ENCODE measurements at places on chromosomes 1 and 21.

- no peak for DNase-seq
Measured at GRCh38 chr21:27812279-27812678, 845.4 kb upstream of the ADAMTS5 start.

- DNase-seq, result no peak
Measured at GRCh38 chr1:6519935-6520671, 28.6 kb upstream of the PLEKHG5 start.

DNA sequence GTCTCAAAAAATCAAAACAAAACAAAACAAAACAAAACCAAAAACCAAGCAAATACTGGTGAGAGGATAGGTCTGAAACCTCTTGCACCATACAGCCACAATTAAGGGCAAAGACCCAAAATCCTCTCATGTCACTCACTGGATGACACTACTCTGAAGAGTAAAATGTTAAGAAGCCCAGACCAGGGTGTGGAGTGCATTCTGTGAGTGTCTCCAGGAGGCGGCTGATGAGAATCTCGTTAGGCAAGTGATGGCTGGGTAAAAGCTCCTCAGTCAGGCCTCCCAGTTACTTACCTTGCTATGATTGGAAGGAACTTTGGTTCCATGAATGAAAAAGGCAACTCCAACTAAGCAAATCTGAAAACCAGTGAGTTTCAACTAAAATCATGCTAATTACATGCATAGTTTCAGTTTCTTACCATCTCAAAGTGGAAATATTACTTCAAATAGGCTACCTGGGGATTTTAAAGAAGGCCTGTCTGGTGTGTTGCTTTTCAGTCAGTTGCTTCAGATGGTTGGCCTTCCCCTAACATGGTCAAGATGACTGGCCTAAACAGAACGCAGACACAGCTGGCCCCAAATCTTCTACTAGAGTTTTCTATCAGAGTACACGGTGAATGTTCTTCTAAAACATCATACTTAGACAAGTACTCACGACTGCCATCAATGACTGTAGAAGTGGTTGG, 95.1 kb downstream of the KIAA0319L start:
- no peak for DNase-seq

GRCh38 chr1:160076295-160076694, 5.0 kb upstream of the KCNJ9 start:
- DNase-seq, result no peak

DNA sequence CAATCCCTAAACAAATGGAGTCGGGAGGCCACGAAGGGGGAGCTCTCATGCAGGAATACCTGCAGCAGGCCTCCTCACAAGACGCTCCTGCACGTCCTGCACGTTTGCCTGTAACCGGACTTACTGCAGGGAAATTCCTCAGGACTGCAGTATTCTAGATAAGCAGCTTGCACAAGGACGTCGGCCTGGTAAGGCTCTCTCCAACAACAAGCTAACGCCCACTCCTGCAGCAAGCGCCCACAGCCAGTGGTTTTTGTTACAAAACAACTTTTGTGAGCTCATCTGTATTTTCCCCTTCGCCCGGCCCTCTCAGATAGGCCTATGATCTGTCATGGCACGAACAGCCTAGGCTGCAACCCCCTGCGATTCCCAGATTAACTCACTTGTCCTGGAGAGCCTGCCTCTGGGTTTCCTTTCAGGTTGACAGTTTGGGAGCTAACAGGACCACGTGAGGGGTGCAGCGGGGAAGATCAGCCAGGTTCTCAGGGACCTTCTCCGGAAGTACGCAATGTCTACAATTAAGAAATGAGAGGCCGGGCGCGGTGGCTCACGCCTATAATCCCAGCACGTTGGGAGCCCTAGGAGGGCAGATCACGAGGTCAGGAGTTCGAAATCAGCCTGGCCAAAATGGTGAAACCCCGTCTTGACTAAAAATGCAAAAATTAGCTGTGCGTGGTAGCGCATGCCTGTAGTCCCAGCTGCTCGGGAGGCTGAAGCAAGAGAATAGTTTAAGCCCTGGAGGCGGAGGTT, 921 bp upstream of the MIB2 start:
- peak; percentile 86 for DNase-seq

- no peak for DNase-seq
Measured at GRCh38 chr1:209721323-209721722, 16.7 kb downstream of the HSD11B1 start.

- DNase-seq, result no peak
Measured at GRCh38 chr1:42368096-42368795, 12.3 kb upstream of the RIMKLA start.

DNA sequence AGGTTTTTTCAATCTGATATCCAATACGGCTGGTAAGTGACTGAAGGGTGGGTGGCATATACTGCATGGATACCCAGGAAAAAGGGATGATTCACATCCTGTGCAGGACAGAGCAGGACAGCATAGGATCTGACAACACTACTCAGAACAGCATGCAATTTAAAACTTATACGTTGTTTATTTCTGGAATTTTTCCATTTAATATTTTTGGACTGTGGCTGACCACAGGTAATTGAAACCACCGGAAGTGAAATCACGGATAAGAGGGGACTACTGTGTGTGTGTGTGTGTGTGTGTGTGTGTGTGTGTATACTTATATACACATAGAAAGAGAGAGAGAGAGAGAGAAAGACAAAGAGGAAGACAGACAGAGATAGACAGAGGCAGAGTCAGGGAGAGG, 23.0 kb downstream of the ERICH3 start:
- DNase-seq, result no peak

DNA sequence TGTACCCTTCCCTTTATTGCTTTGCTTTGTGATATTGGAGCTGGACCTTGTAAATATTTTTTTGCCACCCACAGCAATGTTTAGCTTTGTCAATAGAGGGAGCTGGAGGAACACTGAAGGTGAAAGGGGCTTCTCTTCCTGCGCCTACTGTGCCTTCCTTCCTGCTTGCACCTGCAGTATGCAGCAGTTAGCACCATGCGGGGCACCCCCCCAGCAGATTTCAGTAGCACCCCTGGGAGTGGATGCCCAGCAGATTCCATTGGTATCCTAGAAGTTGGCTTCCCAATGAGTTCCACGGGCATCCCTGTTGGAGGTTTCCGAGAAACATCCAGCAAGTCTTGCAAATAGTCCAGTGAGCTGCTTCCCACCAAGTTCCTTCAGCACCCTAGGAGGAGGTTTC, 25.6 kb downstream of the S100A10 start:
- peak; percentile 69 for DNase-seq

DNA sequence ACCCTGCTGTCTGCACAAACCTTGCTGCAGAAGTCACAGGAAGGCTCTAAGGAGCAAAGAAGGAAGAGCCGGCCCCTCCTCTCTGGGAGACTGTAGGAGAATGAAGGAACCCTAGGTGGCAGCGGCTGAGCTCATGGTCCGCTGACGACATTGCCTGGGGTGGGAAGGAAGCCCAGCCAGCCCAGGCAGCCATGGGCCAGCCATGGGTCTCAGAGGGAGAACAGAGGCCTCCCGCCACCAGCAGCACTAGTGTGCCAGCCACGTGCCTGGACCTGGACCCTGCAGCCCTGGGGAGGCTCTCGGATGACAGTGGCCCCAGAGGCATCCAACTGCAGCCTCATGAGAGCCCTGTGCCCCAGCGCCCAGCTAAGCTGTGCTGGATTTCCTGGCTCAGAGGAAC, 49.2 kb upstream of the POFUT2 start:
- no peak for DNase-seq

DNA sequence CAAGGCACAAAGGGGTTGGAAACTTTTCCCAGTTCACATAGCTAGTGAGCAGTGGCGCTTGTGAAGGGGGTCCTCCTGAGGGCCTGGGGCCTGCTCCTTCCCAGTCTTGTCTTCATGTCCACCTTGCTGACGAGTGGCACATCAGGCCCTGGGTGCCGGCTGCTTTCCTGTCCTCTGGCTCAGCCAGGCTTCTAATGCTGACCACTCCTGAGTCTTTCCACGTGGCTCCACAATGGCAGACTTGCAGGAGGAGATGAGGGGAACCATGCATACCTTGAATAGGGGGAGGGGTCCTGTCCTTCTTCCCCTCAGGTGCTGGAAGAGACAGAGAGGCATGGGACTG, 38.7 kb downstream of the MAPKAPK2 start:
- DNase-seq, result no peak

- DNase-seq, result no peak
Measured at GRCh38 chr1:119449971-119450370, 35.0 kb downstream of the HSD3B2 start.

DNA sequence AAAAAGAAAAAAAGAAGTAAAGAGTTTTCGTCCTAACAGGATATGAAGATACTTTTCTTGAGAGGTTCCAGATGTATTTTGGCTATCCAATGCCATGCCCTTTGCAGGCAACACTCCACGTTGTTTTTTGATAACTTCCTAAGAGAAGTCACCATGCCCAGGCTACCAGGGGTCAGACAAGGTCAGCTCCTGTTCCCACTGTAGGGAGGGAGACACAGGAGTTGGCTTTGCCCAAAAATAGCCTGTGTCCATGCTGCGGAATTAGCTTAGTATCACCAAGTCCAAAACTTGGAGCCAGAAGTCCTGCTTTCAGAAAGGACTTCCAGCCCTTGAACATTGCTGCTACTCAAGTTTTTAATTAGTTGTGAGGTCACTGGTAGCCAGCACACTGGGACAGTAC, 62.1 kb upstream of the NRIP1 start:
- DNase-seq, result no peak

GRCh38 chr1:150512846-150513245, 2.7 kb upstream of the FALEC start:
- DNase-seq, result no peak

DNA sequence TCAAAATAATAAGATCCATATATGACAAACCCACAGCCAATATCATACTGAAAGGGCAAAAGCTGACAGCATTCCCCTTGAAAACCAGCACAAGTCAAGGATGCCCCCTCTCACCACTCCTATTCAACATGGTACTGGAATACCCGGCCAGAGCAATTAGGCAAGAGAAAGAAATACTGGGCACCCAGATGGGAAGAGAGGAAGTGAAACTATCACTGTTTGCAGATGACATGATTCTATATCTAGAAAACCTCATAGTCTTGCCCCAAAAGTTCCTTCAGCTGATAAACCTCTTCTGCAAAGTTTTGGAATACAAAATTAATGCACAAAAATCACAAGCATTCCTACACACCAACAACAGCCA, 442.7 kb downstream of the PTBP2 start:
- no peak for DNase-seq

- DNase-seq, result no peak
Measured at GRCh38 chr1:158257888-158258287, 3.7 kb downstream of the CD1A start.

- peak; percentile 23 for DNase-seq
Measured at GRCh38 chr1:46735708-46736324, 16.9 kb upstream of the EFCAB14 start.

GRCh38 chr1:183632114-183632513, 3.5 kb downstream of the ARPC5 start:
- no peak for DNase-seq

- no peak for DNase-seq
Measured at GRCh38 chr1:27598295-27598687, 5.7 kb downstream of the AHDC1 start.

- DNase-seq, result no peak
Measured at GRCh38 chr1:18640228-18641004, 9.8 kb downstream of the PAX7 start.

- DNase-seq, result no peak
Measured at GRCh38 chr1:231557898-231558707, 29.6 kb downstream of the TSNAX start.

GRCh38 chr1:51537568-51537967, 18.5 kb upstream of the EPS15 start:
- no peak for DNase-seq

- DNase-seq, result no peak
Measured at GRCh38 chr1:11946647-11947046, 12.1 kb downstream of the PLOD1 start.

- DNase-seq, result no peak
Measured at GRCh38 chr1:2972879-2973575, 48.2 kb upstream of the ACTRT2 start.

DNA sequence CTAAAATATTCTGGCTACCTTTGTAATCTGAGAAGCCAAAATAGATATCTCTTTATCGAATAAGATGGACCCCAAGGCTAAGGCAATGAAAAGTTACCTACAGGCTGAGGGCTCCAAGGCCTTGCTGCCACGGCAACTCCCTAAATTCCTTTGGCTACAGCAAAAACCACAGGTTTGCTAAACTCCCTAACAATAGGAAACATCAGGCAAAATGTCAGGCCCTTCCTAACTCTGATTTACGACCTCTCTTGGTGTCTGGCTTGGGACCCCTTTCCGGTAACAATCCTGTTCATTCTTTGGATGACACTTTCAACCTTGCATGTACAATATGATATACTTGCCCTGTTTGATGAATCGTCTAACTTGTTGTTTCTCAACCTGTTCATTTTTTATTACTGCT, 11.3 kb upstream of the OR2T8 start:
- no peak for DNase-seq

- peak; percentile 85 for DNase-seq
Measured at GRCh38 chr1:15323351-15323988, 76.4 kb downstream of the FHAD1 start.

DNA sequence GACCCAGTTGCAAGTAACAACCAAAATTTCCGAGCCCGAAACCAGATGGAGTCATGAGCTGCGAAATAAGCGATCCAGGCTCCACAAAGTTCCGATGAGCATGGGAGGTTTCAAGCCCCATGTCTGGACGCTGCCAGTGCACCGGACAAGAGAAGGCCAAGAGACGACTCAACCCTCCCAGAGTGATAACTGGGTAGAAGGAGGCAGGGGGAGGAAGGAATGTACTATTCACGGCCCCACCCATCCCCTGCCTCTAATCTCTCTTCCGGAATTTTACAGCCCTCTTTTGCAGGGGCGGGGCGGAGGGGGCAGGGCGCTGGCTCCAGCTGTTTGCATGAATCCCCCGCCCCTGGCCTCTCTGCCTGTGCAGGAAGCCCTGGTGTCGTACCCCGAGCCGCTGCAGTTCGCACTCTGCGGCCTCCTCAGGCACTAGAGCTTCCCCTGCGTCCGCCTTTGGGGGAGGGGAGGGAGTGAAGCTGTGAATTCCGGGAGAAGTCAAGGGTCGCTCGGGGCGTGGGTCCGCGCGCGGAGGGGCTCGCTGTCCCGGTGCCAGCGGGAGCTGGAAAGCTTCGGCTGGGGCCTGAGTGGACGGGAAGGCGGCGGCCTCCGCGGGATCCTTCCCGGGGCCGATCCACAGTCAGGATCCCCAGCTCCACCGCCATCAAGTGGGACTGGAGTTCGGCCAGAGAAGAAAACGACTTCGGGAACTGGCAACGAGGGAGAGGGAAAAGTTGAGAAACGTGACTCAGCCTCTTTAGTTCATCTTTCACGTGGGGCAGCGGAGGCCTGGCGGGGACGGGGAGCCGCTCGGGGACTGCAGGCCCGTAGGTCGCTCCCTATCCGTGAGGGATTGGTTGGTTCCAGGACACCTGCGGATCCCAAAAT, 6.3 kb upstream of the PTP4A2 start:
- DNase-seq, result peak; percentile 95

GRCh38 chr1:174359454-174359805, 88.3 kb upstream of the GPR52 start:
- no peak for DNase-seq

DNA sequence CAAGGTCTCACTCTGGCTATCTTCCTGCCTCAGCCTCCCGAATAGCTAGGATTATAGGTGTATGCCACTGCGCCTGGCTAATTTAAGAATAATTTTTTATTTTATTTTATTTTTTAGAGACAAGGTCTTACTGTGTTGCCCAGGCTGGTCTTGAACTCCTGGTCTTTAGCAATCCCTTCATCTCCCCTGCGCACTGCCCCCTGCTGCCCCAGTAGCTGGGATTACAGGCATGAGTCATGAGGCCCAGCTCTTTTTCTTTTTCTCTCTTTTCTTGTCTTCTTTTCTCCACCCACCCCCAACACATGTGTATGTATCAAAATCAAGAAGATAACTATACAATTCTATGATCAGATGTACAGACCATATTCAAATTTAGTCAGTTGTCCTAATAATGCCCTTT, 87.2 kb downstream of the PEX14 start:
- DNase-seq, result peak; percentile 45

Measured in activated CD8-positive, alpha-beta T cell treated with anti-CD3 and anti-CD28 coated beads for 36 hours (primary cell).